ENCODE measurements at places on chromosomes 4 and X. TPM values are rescaled to one million over a fixed set of nuclear protein-coding genes. Genes with fewer than 3 reads are reported as not detected.

GRCh38 chrX:38871129-38872029 is 70.1 kb downstream of the MID1IP1 start:
- no peak for DNase-seq

- no peak for DNase-seq
These were observed 92.2 kb upstream of the SLIT2 start for GRCh38 chr4:20159516-20159915.

DNA sequence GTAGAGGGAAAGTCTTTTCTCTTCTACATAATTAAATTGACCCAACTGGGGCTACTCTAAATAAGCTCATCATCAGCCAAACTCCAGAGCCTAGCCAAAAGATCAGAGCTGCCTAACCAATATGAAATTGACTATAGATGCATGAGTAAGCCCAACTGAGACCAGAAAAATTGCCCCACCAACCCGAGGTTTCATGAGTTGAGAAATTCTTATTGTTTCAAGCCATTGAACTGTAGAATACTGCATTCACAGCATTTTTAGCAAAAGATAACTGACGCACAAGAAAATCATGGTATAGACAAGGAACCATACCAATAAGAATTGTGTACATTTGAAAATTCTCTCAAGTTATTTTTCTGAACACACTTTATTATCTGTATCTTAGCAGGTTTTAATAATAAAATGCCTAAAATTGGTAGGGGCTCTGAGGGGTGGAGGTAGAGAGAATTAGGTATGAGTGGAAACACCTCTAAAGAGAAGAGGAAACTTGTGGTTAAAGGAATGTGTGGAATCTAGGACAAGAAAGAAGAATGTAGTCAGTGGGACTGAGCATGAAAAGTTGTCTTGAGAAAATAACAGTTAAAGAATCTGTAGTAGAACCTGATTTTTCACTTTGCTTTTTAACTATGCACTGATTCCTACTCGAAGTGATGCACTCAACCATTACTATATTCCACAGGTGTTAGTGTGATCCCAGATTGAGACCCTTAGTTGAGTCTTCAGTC is 200.9 kb upstream of the PPP1R2C start:
- DNase-seq: no peak

Gene PARM1
- 134 TPM for total RNA-seq

- DNase-seq: no peak
These were observed 427.5 kb downstream of the BCOR start for GRCh38 chrX:39670281-39670680.

Gene ARMCX1
- 17.6 TPM for total RNA-seq

DNA sequence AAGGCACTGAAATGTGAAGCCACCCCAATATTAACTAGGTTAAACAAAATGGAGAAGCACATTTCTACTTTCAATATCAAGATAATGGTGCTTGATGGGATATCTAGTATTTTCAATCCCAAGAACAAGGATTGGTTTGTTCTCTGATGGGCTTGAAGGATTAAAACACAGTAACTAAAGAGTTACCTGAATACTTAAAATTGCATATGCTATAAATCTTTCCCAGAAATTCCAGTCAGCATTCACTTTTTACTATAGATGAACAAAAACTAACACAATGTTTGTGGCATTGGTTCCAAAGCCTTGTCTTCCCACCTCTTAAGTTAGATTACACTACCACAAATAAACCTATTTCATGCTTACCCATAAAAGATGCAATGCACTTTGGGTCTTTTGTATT is 3.9 kb upstream of the PCDH10 start:
- DNase-seq: no peak

GRCh38 chr4:85408301-85408700 is 66.6 kb upstream of the ARHGAP24 start:
- no peak for DNase-seq

Gene KCND1
- 3.4 TPM for total RNA-seq

DNA sequence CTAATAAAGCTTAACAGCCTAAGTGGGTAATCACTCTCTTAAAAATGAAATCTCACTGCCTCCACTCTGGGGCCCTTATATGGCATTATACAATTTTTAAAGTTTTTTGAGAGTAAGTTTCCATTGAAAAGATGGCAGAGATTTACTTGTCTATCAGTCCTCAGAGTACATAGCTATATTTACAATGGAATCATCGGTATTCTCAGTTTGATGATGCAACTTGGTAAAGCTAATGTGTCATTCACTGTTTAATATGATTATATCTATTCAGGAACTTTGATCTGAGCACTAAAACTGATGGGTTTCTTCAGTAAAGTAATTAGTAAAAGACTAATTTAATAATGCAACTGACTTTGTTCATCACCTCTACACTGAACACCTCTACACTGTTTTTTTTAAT is 51.6 kb downstream of the CT47B1 start:
- no peak for DNase-seq

DNA sequence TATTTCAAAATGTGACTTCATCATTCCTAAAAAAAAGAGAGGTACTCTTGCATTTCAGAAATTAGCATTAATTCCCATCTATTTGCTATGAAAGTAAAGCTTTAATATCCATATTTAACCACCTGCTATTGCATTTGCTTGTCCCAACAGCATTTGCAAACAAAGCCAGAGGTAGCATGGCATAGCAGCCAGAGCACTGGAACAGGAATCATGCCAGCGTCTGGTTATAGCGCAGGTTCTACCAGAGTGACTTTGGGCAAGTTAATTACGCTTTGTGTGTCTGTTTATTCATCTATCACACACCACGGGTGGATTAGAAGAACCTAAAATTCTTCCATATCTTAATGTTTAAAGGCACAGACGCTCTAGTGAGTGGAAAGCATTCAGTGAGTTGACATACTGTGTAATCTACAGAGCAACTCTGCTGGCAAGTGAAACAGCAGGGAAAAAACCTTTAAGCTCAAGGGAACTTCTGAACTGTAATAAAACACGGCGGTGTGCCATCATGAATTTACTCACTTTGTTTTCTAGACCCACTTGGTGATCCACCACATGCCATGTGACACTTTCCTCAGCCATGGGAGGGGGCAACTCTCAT is 76.6 kb upstream of the QRFPR start:
- no peak for DNase-seq

- DNase-seq: no peak
These were observed 148.8 kb upstream of the STK26 start for GRCh38 chrX:131874300-131874699.

GRCh38 chr4:119068529-119068962 is 67.1 kb upstream of the MYOZ2 start:
- DNase-seq: no peak

GRCh38 chr4:3111461-3111860 is 37.0 kb downstream of the HTT start:
- DNase-seq: no peak

DNA sequence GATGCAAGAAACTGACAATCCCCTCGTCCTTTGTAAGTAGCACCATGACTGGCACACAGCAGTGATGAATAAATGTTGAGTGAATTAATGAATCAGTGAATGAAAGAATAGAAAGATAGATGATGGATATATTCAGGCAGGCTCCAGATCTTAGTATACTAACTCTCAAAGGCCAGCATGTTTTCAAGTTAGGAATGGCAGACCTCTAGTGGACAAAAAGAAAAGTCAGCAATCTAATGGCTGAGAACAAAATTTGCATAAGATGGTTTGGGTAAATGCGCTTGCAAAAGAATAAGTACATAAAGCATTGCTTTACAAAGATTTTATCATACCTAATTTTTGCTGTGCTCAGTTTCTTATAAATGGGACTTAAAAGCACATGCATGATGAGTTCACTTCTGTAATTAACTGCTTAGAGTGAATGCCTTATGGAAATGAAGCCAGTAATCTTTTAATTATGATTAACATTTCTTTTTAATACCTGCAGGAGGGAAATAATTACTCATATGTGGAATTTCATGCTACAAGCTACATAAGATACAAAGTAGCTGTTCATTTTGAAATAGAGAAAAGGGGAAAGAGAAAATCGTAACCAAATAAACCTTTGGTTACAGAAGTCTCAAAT is 126.9 kb upstream of the GPRIN3 start:
- DNase-seq: no peak

Gene CCNA2
- 1.0 TPM for total RNA-seq

Gene TMSB15A
- total RNA-seq: not detected

DNA sequence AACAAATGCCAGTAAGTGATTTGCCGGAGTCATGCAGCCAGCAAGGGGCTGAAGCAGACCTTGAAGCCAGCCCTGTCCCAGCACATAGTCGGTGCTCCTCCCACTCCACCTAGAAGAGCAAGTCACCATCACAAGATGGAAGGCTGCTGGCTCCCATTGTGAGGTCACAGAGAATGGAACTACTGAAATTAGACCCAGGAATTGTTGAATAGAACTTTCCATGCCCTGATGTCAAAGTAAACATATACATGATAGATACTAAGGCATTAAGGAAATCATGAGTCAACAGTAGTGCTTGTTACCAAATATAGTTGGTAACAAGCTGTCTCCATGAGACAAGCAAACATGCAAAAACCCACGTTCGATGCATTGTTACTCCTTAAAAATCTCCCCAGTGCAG is 177.1 kb upstream of the MID1 start:
- no peak for DNase-seq

DNA sequence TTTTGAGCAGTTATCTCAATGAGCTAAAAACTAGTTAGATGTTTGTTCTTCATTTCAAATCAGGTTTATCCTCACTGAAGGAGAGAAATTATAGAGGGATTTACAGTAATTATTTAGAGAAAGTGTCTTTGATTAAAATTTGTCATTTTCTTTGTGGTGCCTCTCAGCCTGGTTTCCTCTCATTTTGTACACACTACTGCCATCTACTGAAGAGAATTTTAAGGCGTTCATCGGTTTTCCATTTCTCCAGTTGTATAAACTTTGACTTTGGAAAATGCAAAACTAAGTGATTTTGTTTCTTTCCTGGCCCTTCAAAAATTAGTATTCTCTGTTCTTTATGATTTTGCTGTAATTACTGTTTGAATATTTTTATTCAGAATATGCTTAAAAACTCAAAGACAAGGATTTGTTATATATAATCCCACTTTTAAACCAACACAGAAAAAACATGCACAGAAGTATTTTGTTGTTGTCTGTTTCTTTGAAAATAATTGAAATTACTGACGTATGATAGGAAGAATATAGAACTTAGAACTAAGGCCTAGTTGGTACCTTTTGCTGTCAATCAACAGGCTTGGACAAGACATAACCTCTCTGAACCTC is 34.4 kb upstream of the ANXA3 start:
- DNase-seq: no peak

Gene AADAT
- total RNA-seq: 9.1 TPM

Measured in ureter (tissue), 1 donor.